Calu3 (cell line): ENCODE measurements at places on chromosomes 1 and 21.

DNA sequence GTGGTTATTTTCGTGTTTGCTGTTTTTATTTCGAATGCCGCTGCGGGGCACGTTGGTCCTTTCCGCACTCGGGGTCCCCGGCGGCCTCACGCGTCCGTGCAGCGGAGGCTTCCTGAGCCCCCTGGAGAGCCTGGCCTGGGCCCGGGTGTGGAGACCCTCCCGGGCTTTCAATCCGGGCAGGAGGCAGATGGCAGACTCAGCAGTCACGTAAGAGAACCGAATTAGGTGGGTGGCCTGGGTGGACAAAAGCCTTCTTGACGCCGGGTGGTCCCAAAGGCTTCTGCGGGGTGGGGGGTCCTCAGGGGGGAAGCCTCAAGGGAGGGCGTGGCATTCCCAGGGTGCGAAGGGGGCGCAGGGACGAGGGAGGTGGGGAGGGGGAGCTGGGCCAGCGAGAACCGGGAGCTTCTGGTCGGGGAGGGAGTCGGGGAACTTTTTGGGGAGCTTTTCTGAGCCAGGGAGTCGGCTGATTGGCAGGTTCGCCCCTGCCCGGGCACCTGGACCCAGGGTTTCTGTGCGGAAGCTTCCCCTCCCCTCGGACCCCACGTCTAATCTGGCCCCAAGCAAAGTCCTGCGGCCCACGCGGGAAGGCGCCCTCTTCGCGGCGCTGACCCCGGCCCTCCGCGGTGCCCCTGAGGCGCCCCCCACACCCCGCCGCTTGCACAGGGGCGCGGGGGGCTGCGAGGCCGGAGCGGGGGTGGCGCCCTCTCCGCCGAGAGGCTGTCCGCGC, 1.3 kb upstream of the HES4 start:
- no peak for DNase-seq

- DNase-seq, result no peak
These were observed 35.8 kb downstream of the LHX8 start for GRCh38 chr1:75170011-75170410.

GRCh38 chr1:38964140-38964548, 22.5 kb upstream of the RHBDL2 start:
- peak; percentile 17 for DNase-seq

- DNase-seq, result no peak
These were observed 69.9 kb downstream of the CACHD1 start for GRCh38 chr1:64539781-64540218.

DNA sequence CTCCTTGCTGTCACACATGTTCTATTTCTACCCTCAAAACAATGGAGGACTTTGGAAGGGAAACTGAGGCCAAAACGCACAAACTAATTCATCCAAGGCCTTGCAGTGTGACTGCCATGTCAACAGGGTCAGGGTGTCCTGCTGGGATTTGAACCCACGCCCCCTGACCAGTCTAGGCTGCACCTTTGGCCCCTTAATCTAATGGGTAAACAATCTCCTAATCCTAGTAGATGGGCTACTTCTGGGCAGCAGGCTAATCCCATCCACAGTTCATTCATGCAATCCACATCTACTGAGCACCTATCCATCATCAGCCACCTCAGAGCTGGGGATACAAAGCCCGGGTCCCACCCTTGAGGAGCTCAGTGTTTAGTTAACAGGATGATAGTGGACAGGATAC, 17.0 kb upstream of the LEFTY2 start:
- no peak for DNase-seq

DNA sequence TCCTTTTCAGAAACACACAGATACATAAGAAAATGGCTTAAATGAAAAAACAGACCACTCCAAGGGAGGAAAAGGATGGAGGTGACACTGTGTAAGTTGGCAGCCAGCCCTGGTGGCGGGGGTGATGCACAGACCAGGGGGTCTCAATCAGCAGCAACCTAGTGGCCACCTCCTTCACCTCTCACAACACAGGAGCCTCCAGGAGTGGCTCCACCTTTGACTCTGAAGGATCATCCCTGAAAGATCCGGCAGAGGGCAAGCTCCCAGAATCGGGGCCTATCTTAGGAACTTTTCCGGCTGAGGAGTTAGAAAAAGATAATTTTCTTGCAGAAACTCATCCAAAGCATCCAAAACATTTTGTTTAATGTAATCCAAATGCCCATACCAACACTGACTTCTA, 51.2 kb upstream of the SMYD2 start:
- no peak for DNase-seq
